ENCODE measurements at places on chromosomes 3 and 15. TPM values are rescaled to one million over a fixed set of nuclear protein-coding genes. Genes with fewer than 3 reads are reported as not detected.

Gene CLDN16
- total RNA-seq: not detected

Gene THUMPD3
- 55.8 TPM for total RNA-seq

DNA sequence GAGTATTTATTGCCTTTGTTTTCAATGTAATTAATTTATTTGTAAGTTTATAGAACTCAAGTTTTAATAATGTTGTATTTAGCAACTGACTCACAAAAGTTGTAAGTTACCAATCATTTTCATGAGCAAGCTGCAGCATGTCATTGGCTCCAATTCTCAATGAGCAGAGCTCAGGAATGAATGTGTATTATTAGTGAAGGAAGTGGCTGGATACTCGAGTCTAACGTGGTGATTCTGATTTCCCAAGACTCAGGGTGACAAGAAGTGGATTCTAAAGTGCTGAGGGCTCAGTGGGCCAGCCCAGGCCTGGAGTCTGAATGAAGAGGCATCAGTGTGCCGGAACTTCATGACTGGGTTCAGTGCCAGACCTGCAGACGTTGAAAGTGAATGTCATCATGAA, 39.6 kb downstream of the CLDN11 start:
- H3K36me3 ChIP-seq: no peaks in the 10 kb centered on the region
- no peaks in the 10 kb centered on the region for H3K4me1 ChIP-seq
- DNase-seq: no peak

DNA sequence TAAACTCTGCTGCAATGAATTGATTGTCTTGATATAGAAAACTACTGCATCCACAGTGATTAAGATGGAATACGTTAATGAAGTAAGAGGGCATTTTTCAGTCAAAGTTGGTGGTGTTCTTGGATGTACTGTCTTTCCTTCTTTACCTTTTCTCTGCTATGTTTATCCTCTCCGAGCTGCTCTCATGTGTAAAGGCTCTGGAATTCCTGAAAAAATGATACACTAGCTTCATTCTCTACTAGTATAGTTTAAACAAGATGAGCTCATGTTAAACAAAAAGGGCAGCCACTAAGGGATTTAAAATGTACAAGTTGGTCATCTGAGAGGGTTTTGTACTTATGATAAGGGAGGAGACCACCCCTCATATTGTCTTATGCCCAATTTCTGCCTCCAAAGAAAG, 504.6 kb upstream of the NECTIN3 start:
- H3K27ac ChIP-seq: no peak overlapping the region
- no peaks in the 10 kb centered on the region for H3K4me1 ChIP-seq
- no peaks in the 10 kb centered on the region for H3K36me3 ChIP-seq
- peaks cover 4% of the 10 kb centered on the region for H3K27me3 ChIP-seq
- DNase-seq: no peak

Gene CSTA
- total RNA-seq: not detected

- H3K27me3 ChIP-seq: peaks cover 12% of the 10 kb centered on the region
- DNase-seq: no peak
- H3K4me1 ChIP-seq: no peaks in the 10 kb centered on the region
- no peak overlapping the region for H3K4me3 ChIP-seq
Observed at GRCh38 chr3:138137861-138138260, 5.7 kb upstream of the A4GNT start.

Gene DIS3L
- total RNA-seq: 23.5 TPM

DNA sequence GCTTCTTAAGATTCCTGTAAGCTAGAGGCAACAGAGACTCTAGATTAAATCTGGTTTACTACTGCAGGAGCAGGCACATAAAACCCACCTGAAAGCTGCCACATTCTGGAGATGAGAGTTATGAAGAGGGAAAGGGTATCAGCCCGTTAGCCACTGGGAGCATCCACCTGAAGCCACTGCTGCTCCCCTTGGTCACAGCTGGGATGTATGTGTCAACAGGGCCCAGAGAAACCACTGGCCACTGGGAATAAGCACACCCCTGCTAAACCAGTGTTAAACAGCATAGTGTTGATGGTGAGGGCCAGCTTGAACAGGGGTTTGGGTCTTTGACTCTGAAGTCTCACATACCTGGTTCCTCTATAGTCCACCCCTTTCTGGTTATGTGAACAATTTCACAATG, 10.9 kb downstream of the SLCO2A1 start:
- no peak for DNase-seq
- H3K4me1 ChIP-seq: no peaks in the 10 kb centered on the region
- H3K4me3 ChIP-seq: no peak overlapping the region
